GDM1 (cell line): ENCODE measurements at places on chromosomes 3 and 15.

DNA sequence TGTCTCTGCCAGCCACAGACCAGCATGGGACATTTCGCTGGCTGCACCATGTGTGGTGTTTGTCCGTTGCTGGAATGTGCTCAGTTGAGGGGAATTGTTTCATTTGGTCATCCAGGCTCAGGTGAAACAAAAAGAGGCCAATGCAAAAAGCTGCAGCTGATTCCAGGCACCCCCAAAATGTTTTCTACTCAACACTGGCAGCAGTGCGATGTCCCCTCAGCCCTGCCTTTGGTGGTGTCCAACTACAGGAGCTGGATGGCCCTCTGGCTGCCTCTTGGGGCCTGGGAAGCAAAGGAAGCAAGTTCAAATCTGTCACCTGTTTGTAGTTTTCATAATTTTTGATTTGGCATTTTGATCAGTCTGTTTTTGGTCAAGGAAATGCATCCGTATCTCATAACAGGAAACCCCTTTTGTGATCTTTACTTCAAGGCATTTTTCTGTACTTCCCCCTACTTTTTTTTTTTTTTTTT lies 141.8 kb downstream of the EEFSEC start:
- DNase-seq, result no peak

DNA sequence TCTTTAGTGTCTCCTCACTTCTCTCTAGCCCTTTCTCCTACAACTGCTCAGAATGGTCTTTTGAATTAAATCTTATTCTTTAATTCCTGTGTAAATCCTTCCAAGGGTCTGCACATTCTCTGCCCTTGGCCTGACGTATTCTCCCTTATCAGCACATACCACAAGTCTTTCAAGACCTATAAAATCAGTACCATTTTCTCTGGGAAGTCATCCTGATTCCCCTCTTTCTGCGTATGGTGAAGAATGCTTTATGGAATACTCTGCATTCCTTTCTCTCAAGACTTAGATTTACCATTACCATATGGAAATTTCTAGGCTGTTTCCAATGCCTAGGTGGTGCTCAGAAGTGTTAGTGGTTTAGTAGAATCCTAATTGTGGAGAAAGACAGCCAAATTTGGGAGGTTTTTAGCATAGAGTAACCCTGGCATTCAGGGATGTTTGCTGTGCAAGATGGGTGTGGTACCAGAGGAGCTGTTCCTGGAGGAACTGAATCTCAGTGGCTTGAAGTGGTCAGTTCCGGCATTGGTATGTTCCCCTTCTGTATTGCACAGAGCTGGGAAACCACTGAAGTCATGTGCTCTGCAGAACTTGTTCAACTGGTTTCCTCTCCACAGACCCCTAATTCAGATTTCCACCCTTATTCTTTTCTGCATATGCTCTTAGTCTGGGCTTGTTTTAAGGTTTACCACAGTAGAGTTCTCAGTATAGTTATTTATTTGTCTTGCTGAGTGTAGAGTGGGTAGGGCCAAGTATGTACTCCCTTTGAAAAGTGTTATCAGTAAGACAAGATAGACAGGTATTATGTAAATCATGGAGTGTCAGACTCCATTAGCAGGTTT lies 24.5 kb downstream of the IQGAP1 start:
- DNase-seq, result peak; percentile 32

DNA sequence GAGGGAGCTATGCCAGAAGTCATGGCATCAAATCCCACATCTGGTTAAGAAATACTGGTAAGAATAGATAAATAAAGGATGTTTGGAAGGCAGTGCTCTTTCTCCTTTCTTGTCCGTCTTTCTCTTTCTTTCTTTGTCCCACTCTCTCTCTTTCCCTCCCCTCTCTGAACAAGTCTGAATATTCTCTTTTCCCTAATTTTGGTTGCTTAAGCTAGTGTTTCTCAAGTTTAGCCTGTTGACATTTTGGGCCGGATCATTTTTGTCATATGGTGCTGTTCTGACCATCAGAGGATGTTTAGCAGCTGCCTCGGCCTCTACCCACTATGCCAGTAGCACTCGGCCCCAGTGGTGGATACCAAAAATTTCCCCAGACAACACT lies 405.3 kb upstream of the C2CD4B start:
- DNase-seq, result no peak

DNA sequence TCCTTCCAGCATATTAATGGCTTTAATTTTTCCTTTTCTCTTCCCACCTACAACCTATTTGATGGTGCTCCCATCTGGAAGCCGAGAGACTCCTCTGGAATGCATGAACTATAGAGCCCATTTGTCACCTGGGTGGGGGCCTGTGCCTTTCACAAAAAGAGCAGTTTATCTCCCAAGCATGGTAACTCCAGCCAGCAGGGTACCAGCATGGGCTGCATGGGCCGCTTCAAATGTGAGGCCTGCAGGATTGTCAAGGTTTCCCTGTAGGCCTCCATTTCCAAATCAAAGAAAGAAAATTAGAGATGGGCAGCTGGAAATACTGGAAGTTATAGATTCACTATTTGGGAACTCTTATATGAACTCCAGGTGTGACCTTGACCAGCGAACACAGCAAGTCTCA lies 50.7 kb upstream of the SKOR1 start:
- no peak for DNase-seq

DNA sequence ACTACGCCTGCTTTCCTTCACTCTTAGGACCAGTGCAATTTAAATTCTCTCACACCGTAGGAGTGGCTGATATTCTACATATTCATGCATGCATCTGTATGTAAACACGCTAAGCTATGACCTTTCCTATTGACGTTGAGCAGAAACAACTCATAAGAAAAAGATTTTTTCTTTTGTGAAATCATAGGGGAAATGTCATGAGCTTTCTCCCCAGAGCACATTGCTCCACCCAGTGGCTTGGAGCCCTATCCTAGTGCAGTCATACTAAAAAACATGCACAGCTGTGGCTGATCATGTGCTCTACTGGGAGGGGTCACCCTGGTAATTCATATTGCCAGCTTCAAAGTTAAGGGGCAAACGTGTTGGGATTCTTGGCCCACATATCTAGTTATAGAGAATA lies 1.8 kb upstream of the MESD start:
- no peak for DNase-seq

DNA sequence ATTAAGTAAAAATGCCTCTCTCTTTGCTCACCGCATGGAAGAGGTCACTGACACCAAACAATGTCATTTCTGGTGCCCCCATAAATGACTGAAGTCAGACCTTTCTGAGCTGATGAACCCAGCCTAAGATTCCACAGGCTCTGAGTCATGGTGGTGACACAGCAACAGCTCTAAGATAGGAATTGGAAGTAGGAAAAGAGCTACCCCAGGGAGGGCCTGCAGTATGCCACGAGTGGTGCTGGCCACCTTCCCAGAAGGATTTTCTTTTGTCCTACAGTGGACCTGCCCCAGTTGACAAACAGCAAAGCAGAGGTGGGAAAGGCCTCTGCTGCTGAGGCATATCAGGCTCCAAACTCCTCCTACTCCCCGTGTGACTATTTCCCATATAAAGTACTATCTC lies 208.1 kb downstream of the MINAR1 start:
- DNase-seq, result no peak

GRCh38 chr15:65067645-65068402 lies at the start of gene RASL12:
Gene RASL12 (minus strand): TSS chr15:65067991. CDS start chr15:65067835, 156 bp downstream.
- no peak for DNase-seq

GRCh38 chr3:117358717-117359314 lies 649.2 kb downstream of the TUSC7 start:
- no peak for DNase-seq

GRCh38 chr15:38470816-38471215 lies 16.9 kb downstream of the FAM98B start:
- DNase-seq, result no peak

DNA sequence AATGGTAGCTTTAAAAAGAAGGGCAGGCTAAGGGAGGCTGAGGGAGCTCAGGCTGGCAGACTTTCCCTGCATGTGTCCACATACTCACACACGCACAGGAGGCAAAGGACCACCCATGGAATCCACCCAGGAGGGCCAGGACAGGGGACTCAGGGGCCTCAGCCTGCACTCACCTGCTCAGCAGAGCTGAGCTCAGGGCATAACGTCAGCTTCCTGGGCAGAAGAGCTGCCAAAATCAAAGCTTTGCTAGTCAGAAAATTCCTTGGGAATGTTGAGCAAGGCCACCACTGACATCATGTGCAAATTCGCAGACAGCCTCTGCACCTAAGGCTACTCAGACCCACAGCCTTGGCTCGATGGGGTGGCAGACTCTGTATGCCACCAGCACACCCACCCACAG lies 16.4 kb upstream of the ALAS1 start:
- no peak for DNase-seq

DNA sequence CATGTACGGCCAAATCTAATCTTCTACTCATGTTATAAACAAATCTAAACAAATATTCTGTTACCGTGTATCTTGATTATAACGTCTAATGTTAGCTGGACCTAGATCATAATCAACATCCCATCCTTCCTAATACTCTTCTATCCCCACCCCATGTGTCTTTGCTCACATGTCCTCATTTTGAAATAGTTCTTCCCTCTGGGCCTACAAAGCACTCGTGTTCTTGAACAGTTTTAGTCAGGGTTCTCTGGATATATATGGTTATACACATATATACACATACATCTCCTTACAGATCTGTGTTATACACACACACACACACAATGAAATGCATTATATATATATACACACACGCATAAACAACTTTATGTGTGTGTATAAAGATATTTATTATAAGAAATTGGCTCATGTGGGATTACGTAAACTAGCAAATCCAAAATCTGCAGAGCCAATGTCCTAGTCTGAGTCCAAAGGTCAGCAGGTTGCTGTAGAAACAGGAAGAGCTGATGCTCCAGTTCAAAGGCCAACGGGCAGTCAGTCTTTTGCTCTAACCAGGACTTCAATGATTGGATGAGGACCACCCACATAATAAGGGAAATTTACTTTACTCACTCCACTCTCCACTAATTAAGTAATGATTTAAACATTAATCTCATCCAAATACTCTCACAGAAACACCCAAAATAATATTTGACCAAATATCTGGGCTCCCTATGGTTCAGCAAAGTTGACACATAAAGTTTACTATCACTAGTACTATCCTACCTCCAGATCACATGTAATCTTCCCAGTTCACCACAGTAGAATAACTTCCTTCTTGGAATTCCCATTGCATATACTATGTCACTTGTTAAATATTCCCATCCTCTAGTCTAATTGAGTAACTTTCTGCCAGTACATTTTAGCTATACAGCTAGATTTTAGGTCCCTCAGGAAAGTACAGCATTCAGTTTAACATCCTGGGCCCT lies 450.0 kb downstream of the ROBO1 start:
- DNase-seq, result no peak

DNA sequence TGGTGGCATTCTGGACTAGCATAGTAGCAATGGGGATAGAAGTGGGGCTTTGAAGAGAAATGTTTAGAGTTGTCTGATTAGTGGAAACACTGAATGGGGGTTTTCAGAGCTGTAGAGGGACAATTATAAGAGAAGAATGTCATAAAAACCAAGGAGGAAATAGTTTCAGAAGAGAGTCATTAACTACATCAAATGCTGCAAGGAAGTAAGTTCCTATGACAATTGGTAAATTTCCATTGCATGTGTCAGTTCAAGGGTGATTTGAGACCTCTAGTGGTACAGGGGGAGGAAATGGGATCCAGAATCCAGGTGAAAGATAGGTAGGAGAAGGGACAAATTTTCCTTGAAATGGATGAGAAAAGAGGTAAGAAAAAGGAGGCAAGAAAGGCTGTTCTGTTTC lies 68.3 kb upstream of the TBC1D5 start:
- DNase-seq, result no peak

DNA sequence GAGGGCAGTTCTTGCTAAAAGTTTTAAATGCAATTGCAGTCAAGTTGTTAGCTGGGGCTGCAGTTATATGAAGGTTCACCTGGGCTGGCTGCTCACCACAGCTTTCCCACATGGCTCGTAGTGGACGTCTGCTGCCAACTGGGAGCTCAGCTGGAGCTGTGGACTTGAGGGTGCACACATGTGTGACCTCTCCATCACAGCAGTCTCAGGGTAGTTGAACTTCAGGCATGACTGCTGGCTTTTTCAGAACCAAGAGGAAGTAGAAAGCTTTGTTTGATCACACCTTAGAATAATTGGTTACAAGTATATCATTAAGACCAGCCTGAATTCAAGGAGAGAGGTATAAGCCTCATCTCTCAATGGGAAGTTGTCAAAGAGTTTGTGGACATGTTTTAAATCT lies 74.1 kb downstream of the CHL1 start:
- no peak for DNase-seq

DNA sequence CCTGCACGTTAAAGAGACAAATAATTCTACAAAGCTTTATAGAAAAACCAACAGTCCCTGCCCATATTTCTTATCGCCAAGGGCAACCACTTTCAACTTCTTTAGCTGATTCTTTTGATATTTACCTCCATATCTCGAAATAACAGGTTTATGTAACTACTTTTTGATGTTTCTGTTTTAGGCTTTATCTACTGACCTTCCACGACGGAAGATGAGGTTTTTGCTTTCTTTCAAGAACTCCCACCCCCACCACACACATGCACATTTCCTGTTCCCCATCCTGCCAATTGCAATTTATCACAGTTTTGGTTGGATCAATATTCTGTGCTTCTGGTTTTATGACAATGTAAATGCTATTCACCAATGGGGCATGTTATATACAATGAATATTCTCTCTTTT lies 330.4 kb upstream of the ICE2 start:
- no peak for DNase-seq

DNA sequence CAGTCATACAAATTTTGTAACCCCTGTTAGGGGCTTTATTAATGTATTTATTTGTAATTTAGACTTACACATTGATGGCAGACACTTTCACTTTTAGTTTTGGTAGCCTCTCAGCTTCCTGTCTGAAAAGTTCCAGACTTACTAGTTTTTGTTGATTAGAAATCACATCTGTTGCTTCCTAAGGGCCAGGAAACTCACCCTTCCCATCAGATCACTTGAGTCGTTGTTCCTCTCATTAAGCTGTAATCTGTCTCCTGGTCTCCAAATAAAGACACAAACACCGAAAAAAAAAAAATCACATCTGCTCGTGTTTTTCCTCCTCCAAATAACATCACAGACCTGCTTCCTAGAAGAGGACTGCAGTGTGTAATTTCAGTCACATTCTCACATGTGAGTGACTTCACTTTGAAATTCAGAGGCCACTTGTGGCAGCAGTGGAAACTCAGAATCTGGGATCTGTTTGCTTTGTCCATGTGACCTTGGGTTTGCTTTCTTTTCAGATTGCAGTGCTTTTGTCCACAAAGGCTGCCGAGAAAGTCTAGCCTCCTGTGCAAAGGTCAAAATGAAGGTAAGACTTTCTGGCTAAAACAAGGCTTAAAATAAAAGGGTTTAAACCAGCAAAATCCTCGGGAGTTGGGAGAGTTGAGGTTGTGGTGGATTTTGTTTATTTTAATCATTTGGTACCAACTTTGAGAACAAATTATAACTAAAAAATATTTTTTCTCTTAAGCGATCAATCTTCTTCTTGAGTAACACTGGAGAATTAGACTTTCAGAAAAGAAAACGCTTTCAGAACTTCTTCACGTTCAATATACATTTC lies 87.0 kb downstream of the KLHL25 start:
- DNase-seq, result no peak

GRCh38 chr3:4587061-4587837 lies 94.1 kb downstream of the ITPR1 start:
- DNase-seq, result no peak

DNA sequence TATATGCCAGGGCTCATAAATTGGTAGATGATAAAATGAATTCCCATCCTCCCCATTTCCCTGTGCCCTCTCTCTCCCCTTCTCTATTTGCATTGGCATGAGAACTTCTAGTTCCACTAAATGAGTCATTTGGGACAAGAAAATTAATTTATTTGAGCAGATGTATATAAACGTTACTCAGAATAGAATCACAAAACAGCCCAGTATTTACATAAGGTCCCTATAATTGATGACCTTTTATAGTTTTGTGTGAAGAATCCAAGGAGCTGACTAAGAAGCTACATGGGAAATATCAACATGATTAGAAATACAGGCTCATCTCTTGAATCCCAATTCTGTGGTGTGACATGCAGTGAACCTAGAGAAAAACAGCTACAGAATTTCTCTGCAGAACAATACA lies 617.7 kb upstream of the NR2F2 start:
- no peak for DNase-seq
